ENCODE measurements at places on chromosomes 3 and 15.
A peak's percentile ranks its signal among the peaks of the same experiment; 100 is the strongest.

GRCh38 chr3:71414189-71414927 is 169.2 kb downstream of the FOXP1 start:
- DNase-seq: no peak

- no peak for DNase-seq
Measured at GRCh38 chr15:75823860-75824613, 19.2 kb upstream of the UBE2Q2 start.

DNA sequence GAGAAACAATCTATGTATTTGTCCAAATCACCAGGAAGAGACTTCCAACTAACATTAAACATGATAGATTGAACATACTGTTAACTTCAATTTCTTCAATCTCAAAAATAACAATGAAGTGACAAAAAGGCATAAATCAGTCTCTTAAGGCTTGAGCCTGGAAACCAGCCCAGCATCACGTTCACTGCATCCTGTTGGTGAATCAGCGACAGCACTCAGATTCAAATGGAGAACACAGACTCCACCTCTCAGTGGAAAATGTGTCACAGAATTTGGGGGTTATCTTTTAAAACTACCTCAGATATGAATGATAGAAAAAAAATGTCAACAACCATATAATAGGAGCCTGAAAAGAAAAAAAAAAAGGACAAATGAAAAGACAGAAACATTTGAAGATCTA is 212.0 kb downstream of the MINAR1 start:
- peak; percentile 53 for DNase-seq

- no peak for DNase-seq
Measured at GRCh38 chr3:128429275-128429674, 37.4 kb downstream of the DNAJB8 start.

GRCh38 chr15:100192097-100193080 is 149.4 kb downstream of the ADAMTS17 start:
- DNase-seq: no peak

- no peak for DNase-seq
Measured at GRCh38 chr3:71450162-71450561, 133.4 kb downstream of the FOXP1 start.

GRCh38 chr15:100801256-100801900 is 78.3 kb upstream of the ALDH1A3 start:
- DNase-seq: no peak

GRCh38 chr3:21390136-21390535 is 360.9 kb downstream of the ZNF385D start:
- no peak for DNase-seq

GRCh38 chr3:169657351-169658124 is 6.0 kb downstream of the MECOM start:
- DNase-seq: no peak

DNA sequence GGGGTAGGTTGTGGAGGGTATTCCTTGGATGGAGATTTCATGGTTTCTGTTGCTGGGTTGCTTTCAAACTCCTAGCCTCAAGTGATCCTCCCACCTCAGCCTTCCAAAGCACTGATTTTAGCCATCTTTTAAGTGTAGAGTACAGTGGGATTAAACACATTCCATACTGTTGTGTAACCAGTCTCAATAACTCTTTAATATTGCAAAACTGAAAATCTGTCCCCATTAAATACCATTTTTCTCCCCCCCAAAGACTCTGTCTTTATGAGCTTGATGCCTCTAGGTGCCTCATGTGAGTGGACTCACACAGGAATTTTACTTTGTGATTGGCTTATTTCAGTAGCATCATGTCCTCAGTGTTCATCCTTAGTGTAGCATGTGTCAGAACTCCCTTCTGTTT is 74.7 kb upstream of the ATP10A start:
- no peak for DNase-seq

DNA sequence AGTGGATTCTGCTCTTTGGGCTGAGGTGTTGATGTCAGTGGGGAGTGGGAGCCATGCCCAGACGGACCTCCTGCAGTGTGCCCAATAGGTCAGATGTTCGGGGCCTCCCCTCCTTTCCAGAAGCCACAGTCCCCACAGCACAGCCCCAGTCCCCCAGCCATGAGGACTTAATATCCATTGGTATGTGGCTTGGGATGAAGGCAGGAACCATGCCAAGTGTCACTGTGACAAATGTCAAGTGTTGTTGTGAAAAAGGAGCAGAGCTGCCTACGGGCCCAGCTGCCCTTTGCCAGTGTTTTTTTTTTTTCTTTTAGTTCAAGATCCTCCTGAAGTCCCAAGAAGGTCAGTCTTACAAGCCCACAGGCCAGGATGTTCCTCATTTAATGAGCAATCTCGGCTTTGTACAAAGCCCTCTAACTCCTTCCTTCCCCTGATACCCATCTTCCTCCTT is 12.2 kb downstream of the SEMA3G start:
- no peak for DNase-seq

DNA sequence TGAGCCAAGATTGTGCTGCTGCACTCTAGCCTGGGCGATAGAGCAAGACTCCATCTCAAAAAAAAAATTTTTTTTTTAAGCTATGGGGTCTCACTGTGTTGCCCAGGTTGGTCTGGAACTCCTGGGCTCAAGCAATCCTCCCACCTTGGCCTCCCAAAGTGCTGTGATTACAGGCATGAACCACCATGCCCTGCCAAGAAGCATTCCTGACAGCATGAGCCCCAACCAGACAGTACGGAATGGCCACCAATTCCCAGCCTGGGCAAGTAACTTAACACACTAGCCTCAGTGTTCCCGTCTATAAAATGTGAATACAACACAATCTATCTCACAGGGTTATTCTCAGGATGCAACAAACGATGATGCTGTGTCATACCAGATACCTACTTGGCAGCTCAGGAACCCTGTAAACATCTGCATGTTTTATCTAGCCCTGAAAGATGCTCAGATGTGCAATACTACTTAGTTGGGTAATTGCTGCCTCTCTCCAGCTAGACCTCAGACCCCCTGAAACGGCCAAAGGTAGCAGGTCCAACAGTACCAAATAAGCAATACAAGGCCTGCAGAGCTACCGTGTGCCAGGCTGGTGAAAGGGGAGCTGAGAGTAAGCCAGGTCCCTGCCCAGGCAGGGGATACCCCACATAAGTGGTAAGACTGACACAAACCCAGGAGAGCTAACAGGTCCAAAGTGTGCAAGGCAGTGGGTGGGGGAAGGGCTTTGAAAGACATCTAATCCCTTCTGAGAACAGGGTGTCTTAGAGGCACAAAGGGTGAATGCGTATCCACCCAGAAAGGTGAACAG is 1.9 kb downstream of the TKT start:
- DNase-seq: peak; percentile 15

- no peak for DNase-seq
Measured at GRCh38 chr3:115325539-115325938, 178.5 kb upstream of the ZBTB20 start.

DNA sequence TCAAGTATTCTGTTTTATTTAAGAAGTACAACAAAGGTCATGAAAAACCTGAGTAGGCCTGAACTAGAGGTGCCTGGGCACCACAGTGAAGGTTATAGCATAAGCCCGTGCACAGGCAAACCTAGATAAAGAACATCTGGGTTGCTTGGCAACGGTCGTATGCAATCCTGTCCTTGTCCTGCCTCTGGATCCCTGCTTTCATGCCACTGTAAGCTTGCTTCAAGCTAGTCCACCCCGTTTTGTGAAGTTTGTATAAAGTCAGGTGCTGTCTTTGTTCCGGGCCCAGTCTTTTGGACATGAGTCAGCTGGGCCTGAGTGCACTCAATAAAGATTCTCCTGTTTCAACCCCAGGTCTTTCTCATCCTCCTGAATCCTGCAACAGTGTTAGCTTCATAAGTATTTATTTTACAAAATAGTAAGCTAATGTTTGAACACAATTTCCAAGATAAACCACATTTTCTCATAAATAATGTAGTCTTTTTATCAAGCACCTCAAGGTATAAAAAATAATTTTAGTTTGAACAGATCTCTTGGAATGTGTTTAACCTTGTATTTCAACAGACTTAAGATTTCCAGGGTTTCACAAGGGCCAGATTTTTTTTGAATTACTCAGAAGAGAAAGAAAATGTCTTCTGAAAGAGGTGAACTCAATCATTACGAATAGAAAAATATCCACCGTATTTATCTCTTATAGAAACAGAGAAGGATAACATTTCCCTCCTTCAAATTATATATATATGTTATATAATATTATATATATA is 14.3 kb upstream of the SLC9C1 start:
- no peak for DNase-seq

GRCh38 chr15:57685306-57686095 is 21.0 kb upstream of the POLR2M start:
- DNase-seq: no peak

- DNase-seq: no peak
Measured at GRCh38 chr15:57773051-57773450, 66.5 kb downstream of the POLR2M start.

DNA sequence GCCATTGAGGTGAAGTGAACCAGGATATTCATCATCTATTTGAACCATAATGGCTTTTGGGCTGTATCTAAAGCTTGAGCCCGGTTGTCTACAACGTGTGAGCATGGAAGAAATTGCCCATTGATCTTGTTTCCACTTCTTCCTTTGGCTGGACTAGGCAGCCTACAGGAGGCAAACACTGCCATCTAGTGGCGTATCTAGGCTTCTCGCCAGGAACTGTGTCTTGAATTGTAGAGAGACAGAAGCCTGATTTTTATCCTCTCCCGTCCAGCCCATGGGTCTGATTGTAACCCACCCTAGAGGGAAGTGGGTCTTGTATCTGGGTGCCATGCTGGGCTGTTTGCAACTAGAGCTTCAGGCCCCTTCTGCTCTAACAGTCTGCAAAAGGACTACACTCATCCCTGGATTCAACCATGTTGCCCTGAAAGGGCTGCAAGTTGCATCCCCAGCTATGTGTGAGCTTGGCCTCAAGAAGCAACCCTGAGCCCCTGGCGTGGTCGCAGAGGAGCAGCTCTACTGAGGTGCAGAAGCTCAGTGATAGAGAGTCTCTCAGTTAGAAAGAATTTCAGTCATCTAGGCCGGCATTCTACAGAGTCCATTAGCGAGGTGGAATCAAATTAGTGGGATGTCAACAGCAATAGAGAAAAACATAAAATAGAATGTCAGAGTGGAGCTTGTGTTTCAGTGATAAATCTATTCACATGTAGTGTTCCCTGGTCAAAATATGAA is 170.2 kb upstream of the UMPS start:
- DNase-seq: peak; percentile 67

- no peak for DNase-seq
Measured at GRCh38 chr3:39592311-39593050, 125.0 kb downstream of the MOBP start.

DNA sequence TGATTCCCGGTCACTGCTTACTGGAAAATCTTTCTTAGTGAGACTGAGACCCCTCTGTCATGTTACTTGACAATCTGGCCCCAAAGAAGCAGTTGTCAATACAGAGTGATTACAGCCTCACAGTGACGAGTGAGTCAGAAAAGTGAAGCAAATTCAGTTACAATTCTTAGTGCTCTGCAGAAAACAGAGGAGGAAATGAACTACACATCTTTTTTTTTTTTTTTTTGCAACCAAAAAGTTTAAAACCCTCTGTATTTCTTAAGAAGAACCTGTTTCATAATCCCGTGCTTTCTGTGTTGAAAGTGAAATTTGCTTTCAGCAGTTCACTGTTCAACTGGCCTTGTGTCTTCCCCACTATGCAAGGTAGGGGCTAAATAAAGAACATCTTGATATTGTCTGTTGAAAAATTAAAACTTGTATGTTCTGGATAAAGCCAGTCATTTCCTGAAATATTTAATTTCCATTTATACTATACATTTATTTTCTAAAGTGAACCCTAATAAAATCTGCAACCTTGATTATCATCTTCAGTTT is 1.9 kb downstream of the AQP9 start:
- DNase-seq: no peak

DNA sequence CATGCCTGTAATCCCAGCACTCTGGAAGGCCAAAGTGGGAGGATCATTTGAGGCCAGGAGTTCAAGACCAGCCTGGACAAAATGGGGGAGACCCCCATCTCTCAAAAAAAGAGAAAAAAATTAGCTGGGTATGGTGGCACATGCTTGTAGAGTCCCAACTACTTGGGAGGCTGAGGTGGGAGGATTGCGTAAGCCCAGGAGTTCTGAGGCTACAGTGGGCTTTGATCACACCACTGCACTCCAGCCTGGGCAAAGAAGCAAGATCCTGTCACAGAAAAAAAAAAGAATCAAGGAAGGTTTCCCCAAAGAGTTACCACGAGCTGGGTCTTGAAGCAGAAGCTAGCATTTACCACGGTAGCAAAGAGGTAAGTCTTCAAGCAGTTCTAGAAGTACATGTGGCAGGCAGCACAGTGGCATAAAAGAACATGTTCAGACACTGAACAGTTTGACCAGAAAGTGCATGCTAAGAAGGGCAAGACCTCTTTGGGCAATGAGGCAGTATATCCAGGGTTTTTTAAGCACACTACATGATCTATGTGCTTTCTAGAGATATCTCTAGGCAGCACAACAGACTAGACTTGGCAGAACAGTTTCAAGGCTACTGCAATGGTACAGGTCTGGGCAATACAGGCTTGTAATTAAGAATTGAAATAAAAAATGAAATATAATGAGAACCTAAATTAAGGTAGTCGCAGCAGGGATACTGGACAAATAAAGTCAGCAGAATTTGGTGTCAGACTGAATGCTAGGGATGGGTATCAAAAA is 418.5 kb downstream of the SHQ1 start:
- no peak for DNase-seq

DNA sequence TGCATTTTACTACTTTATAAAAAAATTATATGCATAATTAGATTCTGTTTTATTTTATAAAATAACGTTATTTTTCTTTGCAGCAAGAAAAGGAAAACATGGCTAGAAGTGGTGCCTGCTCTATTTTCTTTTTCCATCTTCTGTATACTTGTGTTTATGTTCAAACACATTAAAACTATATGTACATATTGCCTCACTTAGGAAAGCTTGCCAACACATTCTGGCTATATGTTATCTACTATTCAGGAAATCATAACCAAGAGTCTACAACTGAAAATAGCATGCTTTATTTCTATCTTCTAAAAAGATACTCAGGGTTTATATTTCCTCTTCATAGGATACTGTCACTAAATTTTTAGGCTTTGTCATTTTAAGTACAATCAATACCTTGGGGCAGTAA is 90.2 kb upstream of the KCNMB2 start:
- no peak for DNase-seq

DNA sequence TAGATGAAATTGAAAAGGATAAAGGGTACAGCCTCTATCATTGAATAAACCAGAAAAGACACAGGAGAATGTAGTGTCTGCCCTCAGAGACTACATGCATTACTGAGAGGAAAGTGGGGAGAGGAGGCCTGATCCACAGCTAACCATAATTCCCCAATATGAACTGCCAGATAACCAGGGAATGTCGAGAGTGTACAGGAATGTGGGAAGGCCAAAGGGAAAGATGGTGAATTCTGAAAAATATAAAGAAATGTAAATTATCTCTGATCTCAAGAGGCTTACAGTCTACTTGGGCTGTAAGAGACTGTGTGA is 22.3 kb downstream of the MYO1E start:
- no peak for DNase-seq

DNA sequence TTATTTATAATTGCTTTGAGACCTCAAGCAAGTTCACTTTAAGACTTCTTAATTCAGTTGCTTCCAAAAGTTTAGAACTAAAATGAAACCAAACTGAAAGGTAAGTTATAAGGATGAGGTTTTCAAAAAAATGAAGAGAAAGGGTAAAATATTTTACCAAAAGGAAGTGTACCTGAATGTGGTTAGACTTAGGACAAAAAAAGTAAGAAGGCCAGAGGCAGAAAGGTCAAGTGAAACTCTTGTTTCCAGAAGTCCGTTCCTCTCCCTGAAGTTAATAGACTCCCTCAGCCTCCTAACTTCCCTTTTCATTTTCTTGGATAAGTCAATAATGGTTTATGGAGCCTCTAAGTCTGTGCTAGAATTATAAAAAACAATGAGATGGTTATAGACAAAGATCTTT is 16.6 kb downstream of the BTLA start:
- no peak for DNase-seq

Data from activated CD4-positive, alpha-beta T cell treated with anti-CD3 and anti-CD28 coated beads, Interleukin-10, Interleukin-2, amounts not matched to agents 100 ng/mL and 50 ng/mL, durations not matched to agents 16 hours and 8 hours (primary cell).